ENCODE measurements at places on chromosomes 12 and 14. TPM values are rescaled to one million over a fixed set of nuclear protein-coding genes. Genes with fewer than 3 reads are reported as not detected.

MMP14 gene
- 519 TPM for total RNA-seq

ANO4 gene
- 5.9 TPM for total RNA-seq

EPYC gene
- not detected for total RNA-seq

PPM1H gene
- 0.22 TPM for total RNA-seq

AQP5 gene
- total RNA-seq = not detected

DIO2 gene
- 4.3 TPM for total RNA-seq

NR4A1 gene
- total RNA-seq = 3.9 TPM

POTEG gene
- not detected for total RNA-seq

DNAH10 gene
- total RNA-seq = 0.33 TPM

SERPINA10 gene
- total RNA-seq = under 0.01 TPM

NRXN3 gene
- total RNA-seq = 0.62 TPM

SRRM4 gene
- under 0.01 TPM for total RNA-seq

KRT1 gene
- total RNA-seq = not detected

PPFIA2 gene
- 6.2 TPM for total RNA-seq

CCT2 gene
- 229 TPM for total RNA-seq

GPR162 gene
- 6.0 TPM for total RNA-seq

RERGL gene
- not detected for total RNA-seq

SLC17A8 gene
- not detected for total RNA-seq

HVCN1 gene
- total RNA-seq = 7.9 TPM

PLEKHG7 gene
- total RNA-seq = not detected

TOX4 gene
- total RNA-seq = 34.0 TPM

HRK gene
- 0.11 TPM for total RNA-seq

EFCAB11 gene
- total RNA-seq = 12.4 TPM

MYF6 gene
- total RNA-seq = 0.11 TPM

SPTB gene
- under 0.01 TPM for total RNA-seq

SAMD15 gene
- 2.2 TPM for total RNA-seq

SPIC gene
- total RNA-seq = not detected

ENDOU gene
- under 0.01 TPM for total RNA-seq

GALNT6 gene
- 37.9 TPM for total RNA-seq

DCD gene
- total RNA-seq = not detected

B4GALNT1 gene
- 4.0 TPM for total RNA-seq

ASPG gene
- not detected for total RNA-seq

TPPP2 gene
- not detected for total RNA-seq

CRACR2A gene
- 8.3 TPM for total RNA-seq

GALNT8 gene
- under 0.01 TPM for total RNA-seq

KRT5 gene
- total RNA-seq = 0.22 TPM

PAX9 gene
- under 0.01 TPM for total RNA-seq

PTPRO gene
- 0.55 TPM for total RNA-seq

HOXC12 gene
- total RNA-seq = not detected

ESYT1 gene
- total RNA-seq = 484 TPM

GUCY2C gene
- total RNA-seq = not detected

ANKS1B gene
- total RNA-seq = 1.2 TPM

PKP2 gene
- total RNA-seq = 0.12 TPM

A2M gene
- total RNA-seq = 2.2 TPM

LRRK2 gene
- total RNA-seq = 9.6 TPM

ASIC1 gene
- total RNA-seq = 0.66 TPM

TAS2R7 gene
- total RNA-seq = not detected

KIF26A gene
- 1.5 TPM for total RNA-seq

USP5 gene
- 94.9 TPM for total RNA-seq

NGB gene
- not detected for total RNA-seq

Data from uterine smooth muscle cell (primary cell).